ENCODE measurements at places on chromosomes 1 and 21.

GRCh38 chr1:183493540-183494245 lies 21.4 kb downstream of the SMG7 start:
- DNase-seq: no peak

DNA sequence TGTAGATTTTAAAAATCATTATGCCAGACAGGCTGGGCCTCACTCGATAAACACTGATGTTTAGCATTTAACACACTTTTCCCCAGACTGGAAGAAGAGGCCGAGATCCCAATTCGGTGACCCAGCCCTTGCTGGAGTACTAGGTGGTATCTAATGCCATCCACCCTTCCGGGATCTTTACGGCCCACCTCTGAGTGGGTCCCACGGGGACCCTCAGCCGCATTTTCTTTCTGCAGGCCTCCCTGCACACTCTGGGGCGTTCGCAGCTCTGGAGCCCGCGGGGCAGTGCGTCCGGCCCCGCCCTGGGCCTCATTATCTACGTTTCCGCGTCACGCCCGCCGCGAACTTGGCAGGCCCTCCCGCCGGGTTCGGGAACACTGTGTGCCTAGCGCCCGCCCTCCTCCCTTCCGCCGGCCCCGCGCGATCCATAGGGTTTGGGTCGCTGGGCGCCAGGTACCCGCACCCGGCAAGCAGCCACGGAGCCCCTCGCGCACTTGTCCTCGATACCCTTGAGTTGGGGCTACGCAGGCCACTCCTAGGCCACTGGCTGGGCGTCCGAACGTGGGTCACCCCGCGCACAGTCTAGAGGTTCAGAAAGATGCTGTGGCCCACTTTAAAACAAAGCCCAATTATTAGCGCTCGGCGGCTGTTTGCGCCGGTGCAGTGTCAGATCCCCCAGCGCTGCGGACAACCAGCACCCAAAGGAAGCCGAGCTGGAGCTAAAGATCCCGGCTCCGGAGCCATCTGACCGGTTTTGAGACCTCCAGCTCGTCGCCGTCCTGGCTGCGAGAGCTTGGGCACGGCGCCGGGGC lies 950 bp upstream of the EVA1C start:
- peak; percentile 68 for DNase-seq

GRCh38 chr1:54407404-54408146 lies 1.4 kb upstream of the SSBP3 start:
- DNase-seq: peak; percentile 87

DNA sequence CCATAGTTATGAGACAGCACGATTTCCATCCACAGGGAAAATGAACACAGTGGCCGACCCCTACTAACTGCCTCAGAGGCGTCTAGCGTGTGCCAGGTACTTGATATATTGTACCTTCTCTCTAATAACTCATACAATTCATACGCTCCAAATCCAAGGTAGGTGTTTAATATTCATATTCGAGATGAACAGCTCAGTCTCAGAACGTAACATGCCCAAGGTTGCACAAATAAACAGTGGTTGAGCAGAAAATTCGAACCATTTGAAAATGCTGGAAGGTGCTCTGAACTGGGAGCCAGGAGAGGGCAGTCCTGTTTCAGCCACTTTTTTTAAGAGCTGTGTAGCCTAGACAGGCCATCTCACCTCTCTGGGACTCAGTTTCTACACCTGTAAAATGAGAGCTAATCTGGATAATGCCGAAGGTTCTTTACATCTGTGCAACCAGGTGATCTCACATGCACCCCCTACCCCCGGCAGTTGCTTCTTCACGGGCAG lies 7.9 kb downstream of the SLC45A3 start:
- DNase-seq: no peak

DNA sequence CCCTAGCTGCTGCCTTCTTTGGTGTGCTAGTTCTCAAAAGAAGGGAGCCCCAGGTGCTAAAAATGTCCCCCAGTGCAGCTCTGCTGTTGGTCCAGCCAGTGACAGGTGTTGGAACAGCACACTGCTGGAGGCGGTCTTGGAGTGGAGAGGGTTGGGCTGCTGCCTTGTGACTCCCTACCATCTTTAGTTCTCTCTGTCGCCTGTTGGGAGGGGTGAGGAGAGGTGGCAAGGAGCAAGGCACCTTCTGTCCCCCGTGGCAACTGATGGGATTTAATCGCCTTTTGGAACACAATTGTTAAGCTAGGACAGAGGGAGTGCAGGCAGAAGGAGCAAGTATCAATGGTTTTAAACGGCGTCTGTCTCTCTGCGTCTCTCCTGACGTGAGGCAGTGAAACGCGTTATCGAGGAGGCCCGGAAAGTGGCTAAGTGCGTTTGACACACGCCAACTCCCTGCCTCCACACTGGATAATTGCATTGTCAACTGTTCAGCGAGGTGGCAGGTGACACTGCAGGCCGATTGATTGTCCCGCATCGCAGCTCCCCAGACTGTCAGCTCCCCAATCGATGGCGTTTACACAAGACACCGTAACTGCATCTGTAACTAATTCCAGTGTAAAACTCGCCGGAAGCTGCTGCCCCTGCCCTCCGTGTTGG lies 34.0 kb downstream of the TMEM53 start:
- DNase-seq: no peak

DNA sequence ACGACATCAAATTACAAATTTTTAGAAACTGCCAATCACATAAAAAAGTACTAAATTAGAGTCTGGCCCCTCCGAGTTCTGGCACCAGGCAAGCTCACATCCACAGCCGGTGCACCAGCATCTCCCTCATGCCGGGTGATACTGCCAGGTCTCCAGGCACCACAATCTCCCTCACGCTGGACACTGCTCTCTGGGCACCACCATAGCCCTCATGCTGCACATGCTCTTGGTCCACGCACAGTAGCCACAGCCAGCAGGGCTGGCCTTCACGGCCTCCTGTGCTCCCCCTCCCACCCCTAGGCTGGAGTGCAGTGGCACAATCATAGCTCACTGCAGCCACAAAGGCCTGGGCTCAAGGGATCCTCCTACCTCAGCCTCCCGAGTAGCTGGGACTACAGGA lies 65.5 kb downstream of the AKT3 start:
- DNase-seq: no peak
